NCI-H748 treated with DMSO at 0.1 percent for 48 hours (cell line): ENCODE measurements at places on chromosomes 16 and 17.

DNA sequence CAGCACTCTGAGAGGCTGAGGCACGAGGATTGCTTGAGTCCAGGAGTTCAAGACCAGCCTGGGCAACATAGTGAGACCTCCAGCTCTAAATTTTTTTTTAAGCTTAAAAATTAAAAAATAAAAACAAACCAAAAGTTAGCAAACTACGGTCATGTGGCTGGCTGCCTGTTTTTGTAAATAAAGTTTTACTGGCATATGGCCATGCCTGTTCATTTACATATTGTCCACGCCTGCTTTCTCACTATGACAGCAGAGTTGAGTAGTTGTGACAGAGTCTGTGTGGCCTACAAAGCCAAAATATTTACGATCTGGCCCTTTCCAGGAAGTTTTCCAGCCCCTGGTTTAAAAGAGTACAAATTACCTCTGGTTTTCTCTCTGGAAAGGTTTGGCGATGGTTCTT is 3.3 kb downstream of the SLX4 start:
- DNase-seq = no peak

DNA sequence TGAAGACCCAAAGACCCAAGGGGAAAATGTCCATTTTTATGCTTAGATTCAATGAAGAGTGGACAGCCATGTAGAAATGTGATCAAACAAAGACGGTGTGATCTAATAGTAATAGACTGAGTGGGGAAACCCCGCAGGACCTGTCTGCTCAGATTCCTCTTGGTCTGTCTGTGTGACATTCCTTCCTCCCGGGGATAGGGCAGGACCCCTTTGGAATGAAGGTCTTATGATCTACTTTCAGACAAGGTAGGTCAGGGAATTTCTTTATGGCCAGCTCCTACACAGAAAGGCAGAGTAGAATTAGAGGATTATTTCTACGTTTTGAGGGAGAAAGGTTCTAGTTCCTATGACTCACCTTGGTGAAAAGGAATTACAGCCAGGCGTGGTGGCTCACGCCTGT is 267.6 kb downstream of the STX8 start:
- DNase-seq = no peak

DNA sequence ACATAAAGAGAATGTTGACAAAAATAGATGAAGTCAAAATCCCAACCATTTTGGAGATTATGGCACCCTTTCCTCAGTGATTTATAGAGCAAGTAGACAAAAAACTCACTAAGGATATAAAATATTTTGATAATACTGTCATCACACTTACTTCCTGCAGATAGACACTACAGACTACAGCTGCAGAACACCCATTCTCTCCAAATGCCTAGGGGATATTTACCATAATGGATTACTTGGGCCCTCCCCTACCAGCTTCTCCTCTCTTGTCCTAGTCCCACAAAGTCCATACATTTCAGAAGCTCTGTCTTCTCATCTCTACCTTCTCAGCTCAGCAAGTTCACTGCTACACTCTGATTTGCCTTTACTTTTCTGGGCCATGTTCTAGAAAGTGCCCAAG is 37.2 kb upstream of the CCNF start:
- no peak for DNase-seq

GRCh38 chr17:29587591-29587990 is 1.9 kb downstream of the GIT1 start:
- DNase-seq = no peak

- no peak for DNase-seq
These were observed 10.8 kb upstream of the B4GALNT2 start for GRCh38 chr17:49121696-49122292.
